Activated CD4-positive, alpha-beta T cell treated with anti-CD3 and anti-CD28 coated beads, Interleukin-2, amount 50 U/mL, for 1 hour (primary cell): ENCODE measurements at places on chromosomes 12 and 14.

DNA sequence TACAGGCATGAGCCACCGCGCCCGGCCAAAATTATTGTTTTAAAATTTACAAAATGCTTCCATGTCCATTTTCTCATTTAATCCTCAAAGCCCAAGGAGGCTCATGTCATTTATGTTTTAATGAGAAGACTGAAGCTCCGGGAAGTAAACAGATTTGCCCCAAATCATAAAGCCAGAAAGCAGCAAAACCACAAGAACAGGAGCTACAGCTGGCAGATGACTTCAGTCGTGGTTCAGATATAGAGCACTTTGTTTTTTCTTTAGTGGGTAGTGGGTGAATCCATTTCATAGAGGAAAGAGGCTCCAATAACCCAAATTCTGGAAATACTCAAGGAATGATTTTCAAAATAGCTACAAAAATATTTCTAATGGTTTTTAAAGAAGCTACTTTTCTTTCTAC lies 45.4 kb upstream of the VPS33A start:
- no peak for DNase-seq

DNA sequence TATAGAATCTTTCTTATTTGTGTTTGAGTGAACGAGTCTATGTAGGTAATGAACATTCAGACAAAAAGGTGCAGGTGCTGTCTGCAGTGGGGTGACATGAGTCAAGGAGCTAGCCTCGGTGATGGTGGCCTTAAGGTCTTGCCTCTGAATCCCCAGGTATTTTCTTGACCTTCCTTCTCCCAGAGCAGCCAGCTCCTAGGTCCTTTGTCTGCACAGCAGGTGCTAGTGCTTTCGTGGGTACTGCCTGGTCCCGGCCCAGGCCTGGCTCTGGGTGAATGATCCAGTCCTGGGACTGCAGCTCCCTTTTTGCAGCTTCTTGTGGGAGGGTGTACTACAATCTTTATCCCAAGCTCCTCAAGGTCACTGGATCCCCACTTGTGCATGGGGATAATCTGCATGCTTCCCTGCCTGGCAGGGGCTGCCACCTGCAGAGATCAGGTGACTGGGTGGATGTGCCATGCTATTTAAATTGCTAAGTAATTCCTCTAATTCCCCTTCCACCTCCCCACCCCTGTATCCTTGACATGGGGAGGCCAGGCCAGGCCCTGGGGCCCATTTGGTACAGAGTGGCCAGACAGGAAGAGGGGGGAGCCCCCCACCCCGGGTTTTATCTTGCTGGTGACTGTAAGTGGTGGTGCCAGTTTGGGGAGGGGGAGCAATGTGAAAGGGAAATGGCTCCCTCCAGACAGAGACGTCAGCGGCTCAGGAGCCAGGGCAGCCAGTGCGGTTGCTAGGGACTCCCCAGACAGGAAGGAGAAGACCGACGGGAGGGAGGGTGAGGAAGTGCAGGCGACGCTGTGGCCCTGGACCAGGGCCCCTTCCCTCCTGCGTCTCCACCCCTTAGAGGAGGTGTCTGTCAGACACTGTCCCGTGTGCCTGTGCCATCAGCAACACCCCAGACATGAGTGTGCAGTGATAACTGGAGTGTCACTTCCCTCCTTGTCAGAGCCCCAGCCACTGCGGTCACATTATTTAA lies 6.7 kb downstream of the VASH1 start:
- DNase-seq = peak; percentile 75

DNA sequence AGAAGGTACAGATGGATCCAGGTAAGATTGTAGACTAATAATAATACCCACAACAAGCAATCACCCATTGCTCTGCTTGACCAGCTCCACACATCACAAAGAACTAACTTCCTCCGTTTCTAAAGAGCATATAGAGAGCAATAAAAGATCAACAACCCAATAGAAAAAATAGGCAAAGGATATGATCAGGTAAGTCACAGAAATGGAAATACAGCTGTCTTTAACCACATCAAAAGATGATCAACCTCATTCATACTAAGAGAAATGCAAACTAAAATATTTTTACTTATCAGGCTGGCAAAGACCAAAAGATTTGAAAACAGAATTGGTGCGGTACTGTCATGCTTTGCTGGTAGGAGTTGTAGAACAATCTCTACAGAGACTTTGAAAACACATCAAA lies 8.9 kb downstream of the C2CD5 start:
- DNase-seq = no peak

DNA sequence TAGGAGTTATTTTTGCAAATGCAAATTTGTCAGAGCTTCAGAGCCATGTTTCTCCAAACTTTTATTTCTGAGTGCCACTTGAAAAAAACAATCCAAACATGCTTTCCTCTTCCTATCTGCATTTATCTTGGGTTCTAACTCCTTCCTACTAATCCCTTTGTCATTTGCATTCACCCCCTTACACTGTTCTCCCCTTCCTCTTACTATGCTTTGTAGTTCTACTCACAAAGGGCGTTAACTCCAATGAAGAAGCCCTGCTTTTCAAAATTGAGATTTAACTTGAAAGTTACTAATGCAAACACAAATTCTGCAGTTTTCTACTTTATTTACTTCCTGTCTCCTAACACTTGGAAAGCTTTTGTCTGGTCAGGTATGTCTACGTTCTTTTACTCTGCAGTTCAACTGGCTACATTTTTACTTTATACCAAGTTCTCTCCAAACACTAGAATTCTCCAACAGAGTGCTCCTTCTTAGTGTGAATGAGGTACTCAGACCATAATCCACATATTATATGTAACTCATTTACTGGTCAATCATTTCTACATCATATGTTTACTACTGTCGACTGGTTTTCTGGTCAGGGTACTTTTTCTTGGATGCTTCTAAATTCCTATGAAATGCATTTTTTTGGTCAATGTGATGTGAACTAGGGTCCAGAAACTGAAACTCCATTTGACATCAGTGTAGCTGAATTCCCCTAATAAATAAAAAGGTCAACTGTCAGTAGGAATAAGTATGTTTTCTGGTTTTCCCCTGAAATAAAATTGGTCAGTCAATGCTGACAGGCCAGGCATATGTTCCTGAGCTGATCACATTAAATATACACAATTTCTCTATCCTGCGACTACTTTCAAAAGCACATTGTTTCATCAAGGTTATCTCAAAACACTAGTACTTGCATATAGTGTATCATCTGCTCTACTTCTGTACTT lies 51.2 kb upstream of the OR5AU1 start:
- no peak for DNase-seq

- no peak for DNase-seq
These were observed 4.3 kb upstream of the GZMH start for GRCh38 chr14:24613747-24614146.

- no peak for DNase-seq
These were observed 1.8 kb upstream of the OR4K2 start for GRCh38 chr14:19873178-19873577.

DNA sequence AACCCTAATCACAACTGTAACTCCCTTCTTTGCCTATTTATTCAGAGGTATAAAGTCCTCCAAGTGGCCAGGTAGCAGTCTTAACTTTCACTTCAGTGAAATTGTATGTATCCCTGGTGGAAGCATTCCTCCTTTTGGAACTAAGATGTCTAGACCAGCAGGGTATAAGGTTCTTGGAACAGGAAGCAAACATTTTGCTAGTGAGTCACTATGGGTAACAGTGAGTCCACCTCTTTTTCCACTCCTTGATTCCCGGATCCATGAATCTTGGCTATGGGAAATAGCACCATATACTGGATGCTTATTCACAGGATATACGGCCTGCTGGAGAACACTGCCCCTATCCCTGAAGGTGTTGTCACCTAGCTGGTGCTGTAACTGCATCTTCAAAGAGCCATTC lies 80.2 kb downstream of the KCNA5 start:
- DNase-seq = no peak

GRCh38 chr12:67472539-67472938 lies 176.0 kb upstream of the DYRK2 start:
- DNase-seq = no peak

DNA sequence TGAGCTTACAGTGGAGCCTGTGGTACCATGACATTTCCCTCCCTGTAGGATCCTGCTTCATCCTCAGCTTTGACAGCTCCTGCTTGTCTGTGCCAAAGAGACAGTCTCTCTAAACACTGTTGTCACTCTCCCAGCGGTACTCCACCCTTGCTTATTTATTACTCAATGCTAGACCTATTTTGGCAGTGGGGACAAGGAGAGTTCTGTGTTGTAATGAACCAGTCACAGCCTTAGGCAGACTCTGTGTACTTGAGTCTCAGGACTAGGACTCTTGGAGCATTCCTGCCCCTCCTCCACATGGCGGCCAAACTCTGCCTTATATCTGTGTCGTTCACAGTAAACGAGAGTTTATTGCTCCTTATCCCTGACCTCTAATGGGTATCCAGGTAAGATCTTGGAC lies 70.9 kb downstream of the PIK3C2G start:
- no peak for DNase-seq
